ENCODE measurements at places on chromosomes 12 and 14. TPM values are rescaled to one million over a fixed set of nuclear protein-coding genes. Genes with fewer than 3 reads are reported as not detected.

The TAS2R19 gene
- 1.9 TPM for total RNA-seq

The CMA1 gene
- total RNA-seq: 0.29 TPM

The SOCS2 gene
- total RNA-seq: 13.8 TPM

The TAS2R46 gene
- total RNA-seq: 0.46 TPM

The SLC25A47 gene
- 0.20 TPM for total RNA-seq

The HOXC5 gene
- total RNA-seq: not detected

The ASB2 gene
- total RNA-seq: 28.0 TPM

The POTEM gene
- total RNA-seq: not detected

The CLEC7A gene
- 10.8 TPM for total RNA-seq

The KERA gene
- not detected for total RNA-seq

The SMAGP gene
- total RNA-seq: 40.4 TPM

The LRRIQ1 gene
- 2.0 TPM for total RNA-seq

The MEG3 gene
- total RNA-seq: 132 TPM

The LUM gene
- 172 TPM for total RNA-seq

The TBX3 gene
- total RNA-seq: 12.0 TPM

The MGP gene
- 223 TPM for total RNA-seq

The PCED1B gene
- 9.5 TPM for total RNA-seq

The FBXW8 gene
- 11.7 TPM for total RNA-seq

The RD3L gene
- total RNA-seq: not detected

The PRIMA1 gene
- total RNA-seq: 5.0 TPM

All from mucosa of gallbladder (tissue), 1 donor.